Stimulated activated CD8-positive, alpha-beta memory T cell treated with anti-CD3 and anti-CD28 coated beads, Interleukin-7, amount 100 ng/mL, for 1 hour (primary cell): ENCODE measurements at places on chromosomes 3 and 15.

GRCh38 chr3:133991637-133992036 is 38.1 kb downstream of the SLCO2A1 start:
- DNase-seq: no peak

- no peak for DNase-seq
These were observed 109.2 kb upstream of the TPM1 start for GRCh38 chr15:62933386-62933785.

- no peak for DNase-seq
These were observed 1.1 kb upstream of the SPATA12 start for GRCh38 chr3:57059411-57059810.

GRCh38 chr3:191499307-191500080 is 38.5 kb downstream of the PYDC2 start:
- no peak for DNase-seq

DNA sequence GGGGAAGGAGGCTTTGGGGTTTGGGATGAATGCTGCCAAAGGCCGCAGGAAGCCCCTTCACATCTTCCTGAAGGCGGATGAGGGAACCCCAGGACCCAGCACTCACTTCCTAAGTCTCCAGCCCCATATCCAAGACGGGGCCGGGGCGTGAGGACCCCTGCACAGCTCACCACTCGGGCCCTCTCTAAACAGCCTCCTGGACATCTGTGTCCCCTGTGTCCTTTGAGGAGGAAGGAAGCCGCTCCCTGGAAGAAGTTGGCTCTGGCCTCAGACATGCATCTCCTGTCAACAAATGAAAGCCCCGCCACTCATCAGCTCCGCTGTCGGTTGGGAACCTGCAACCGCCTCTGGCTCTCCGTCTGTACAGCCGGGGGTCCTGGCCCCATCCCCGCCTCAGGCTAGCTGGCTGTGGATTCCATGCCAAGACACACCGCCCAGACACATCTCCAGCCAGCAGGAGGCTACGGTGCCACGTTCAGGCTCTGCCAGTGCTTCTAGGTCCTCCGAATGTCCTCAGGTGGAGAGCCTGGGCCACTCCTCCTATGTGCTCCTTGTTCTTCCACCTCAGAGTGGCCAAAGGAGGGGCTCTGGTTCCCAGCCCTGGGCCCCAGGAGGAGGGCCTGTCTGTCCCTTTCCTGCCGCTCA is 140.0 kb upstream of the MEF2A start:
- DNase-seq: no peak

- DNase-seq: no peak
These were observed 109.0 kb downstream of the HERC1 start for GRCh38 chr15:63724760-63725159.

GRCh38 chr3:140442621-140443020 is 235.2 kb upstream of the TRIM42 start:
- DNase-seq: no peak

DNA sequence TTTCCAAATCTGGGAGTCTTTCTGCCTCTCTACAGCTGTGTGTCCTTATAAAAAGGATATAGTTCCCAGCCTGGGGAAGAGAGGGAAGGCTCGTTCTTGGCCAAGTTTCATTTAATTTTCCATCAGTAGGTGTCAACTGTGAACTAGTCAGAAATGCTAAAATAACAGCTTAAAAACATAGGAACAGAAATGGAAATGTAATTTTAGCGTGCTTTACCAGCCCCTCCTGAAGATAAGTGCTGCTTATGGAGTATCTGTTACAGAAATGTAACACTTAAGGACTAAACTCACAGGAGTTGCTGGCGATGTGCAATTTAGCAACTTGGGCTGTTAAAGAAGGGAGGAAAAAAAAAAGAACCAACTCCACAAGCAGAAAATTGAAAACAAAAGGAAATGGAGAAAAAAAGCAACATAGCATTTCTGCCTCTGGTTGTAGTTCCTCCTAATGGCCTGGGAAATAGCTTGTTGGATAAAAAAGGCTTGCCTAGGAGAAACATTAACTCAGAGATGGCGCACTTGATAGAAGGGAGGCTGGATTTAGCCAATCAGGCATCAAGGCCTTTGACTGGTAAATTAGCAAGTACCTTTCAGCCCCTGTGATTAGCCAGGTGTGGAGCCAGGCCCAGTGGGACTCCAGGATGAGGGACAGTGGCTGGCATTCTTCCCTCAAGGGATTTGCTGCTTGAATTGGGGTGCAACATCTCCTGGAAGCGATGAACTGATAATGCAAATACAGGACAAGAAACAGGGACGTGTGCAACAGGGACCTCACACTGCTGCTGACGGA is 84.3 kb downstream of the RPLP1 start:
- DNase-seq: no peak
